Tibial nerve (tissue), 4 donors: ENCODE measurements at places on chromosomes 1 and 21. TPM values are rescaled to one million over a fixed set of nuclear protein-coding genes. Genes with fewer than 3 reads are reported as not detected.

The CD84 gene
- total RNA-seq: 12.0 TPM

The KIF21B gene
- total RNA-seq: 0.84 TPM

The SPRR4 gene
- not detected for total RNA-seq

The CD1D gene
- 1.8 TPM for total RNA-seq

The ARPC5 gene
- total RNA-seq: 102 TPM

The MED8 gene
- 33.7 TPM for total RNA-seq
